ENCODE measurements at places on chromosomes 7 and 10.

DNA sequence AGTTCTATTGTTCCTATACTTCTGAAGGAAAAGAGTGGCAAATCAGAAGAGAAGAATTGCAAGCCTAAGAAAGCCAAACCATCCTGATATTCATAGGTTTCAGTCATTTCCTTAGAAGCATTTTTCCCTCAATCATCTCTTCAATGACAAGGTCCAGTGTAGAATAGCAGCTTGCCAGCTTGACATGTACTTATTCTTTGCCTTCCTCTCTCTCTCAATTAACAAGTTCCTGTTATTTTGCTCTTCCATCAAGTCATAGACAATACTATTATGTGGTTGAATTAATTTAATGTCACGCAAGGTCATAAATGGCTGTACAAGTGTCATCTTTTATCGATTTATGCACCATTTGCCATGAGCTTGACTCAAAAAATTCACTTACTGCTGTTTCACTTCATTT lies 216.3 kb upstream of the MBL2 start:
- DNase-seq: no peak

GRCh38 chr10:133237588-133238465 lies at the start of gene VENTX:
Gene VENTX (plus strand): TSS chr10:133237855. CDS start chr10:133237915, 60 bp downstream.
- no peak for DNase-seq

DNA sequence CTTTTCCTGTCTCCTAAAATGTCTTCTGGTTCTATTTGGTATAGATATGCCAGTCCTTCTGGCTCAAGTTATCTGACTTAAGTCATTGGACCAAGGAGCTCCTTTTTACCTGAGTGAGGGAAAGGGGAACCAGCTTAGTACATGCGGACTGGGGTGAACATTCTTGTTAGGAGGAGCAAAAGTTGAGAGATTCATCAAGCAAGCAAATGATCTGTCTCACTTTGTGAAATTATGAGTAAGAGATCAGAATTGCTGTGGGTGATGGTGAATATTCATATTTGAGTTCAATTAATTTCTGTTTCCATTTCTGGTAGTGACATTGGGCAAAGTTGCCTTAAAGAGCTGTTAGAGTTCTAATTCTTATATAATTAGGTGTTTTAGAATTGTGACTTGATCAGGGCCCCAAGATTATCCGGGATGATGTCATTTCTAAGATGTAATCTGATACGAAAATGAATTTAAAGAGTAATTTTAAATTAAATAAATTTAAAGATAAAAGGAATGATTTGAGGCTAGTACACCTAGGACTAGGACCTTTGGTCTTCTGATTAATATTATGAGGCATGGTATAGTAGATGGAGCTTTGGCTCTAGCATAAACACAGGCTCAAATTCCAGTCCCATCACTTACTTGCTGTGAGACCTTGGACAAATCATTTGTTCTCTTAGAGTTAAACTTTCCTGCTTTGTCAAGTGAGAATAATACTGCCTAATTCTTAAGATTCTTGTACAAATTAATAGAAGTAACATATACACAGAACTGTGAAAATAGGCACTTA lies 60.4 kb upstream of the STRIP2 start:
- DNase-seq: no peak

GRCh38 chr7:8117195-8117594 lies 144.8 kb downstream of the ICA1 start:
- no peak for DNase-seq

GRCh38 chr10:124707551-124707950 lies 36.6 kb downstream of the FAM53B start:
- DNase-seq: no peak

- no peak for DNase-seq
Observed at GRCh38 chr7:21128062-21128817, 299.6 kb upstream of the SP4 start.

DNA sequence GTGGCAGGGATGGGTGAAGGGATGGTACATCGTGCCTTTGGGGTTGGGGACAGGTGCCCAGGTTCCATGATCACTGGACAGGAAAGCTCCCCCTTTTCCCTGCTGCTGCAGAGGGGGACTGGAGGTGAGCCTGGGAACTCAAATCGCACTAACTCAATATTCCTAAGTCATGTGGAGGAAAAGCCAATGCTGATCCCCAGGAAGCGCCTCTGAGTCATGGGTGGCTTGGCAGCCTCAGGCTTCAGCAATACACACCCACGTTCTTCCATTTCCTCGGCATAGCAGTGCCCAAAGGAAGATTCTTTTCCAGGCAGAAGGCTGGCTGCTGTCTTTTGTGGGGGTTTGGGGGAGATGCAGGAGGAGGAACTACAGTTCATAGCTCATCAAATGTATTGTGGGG lies 165.8 kb downstream of the CCDC3 start:
- no peak for DNase-seq

- DNase-seq: no peak
Observed at GRCh38 chr10:56881218-56881617, 520.2 kb upstream of the ZWINT start.

GRCh38 chr7:73903321-73904218 lies 42.6 kb downstream of the TMEM270 start:
- DNase-seq: no peak

DNA sequence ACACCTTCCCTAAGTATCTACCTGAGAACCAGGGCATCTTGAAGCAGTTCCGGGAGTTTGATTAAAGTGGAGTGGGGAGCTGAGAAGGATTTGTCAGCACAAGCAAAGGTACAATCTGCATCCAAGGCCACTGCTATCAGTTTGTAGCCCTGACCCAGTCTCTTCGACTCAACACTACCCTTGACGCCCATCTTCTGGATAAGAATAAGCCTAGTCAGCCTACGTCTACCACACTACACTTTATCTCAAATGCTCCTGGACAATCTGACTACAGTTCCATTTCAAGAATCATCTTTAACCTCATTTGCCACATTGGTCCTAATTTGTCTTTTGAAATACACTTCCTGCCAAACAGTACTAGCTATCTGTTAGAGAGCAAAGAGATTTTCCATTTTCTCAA lies 134.1 kb upstream of the C1GALT1 start:
- DNase-seq: no peak

DNA sequence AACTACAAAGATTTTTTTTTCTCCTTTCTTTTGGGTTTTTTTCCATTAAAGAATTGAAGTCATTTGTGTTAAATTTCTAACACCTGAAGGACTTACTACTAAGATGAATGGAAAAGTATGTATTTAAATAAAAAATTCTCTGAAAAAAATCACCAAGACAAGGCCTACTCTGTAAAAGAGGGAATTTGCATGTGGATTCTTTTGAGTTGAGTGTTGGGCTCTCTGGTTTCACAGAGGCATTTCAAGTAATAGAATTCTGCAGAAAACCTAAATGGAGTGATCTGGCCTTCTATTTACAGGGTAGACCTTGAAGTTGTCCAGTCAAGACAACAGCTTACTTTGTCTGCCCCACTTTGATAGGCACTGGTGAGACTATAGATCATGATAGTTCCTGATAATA lies 4.1 kb downstream of the LRRC17 start:
- DNase-seq: no peak

DNA sequence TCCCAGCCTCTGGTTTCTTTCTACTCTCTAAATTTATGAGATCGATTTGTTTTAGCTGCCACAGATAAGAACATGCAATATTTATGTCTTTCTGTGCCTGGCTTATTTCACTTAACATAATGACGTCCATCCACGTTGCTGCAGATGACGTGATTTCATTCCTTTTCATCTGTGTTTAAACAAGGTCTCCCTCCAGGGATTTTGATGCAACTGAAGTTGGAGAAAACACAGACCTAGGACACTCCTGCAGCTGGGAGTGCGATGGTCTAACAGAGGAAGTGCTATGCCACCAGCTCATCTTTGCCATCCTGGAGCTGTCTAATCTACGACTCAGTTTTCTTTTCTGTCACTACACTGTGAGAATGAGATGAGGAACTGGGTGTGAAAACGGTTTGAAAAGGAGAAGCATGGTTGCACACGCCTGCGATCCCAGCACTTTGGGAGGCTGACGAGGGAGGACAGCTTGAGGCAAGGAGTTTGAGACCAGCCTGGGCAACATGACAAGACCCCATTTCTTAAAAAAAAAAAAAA lies 1.5 kb upstream of the KCTD7 start:
- DNase-seq: no peak

DNA sequence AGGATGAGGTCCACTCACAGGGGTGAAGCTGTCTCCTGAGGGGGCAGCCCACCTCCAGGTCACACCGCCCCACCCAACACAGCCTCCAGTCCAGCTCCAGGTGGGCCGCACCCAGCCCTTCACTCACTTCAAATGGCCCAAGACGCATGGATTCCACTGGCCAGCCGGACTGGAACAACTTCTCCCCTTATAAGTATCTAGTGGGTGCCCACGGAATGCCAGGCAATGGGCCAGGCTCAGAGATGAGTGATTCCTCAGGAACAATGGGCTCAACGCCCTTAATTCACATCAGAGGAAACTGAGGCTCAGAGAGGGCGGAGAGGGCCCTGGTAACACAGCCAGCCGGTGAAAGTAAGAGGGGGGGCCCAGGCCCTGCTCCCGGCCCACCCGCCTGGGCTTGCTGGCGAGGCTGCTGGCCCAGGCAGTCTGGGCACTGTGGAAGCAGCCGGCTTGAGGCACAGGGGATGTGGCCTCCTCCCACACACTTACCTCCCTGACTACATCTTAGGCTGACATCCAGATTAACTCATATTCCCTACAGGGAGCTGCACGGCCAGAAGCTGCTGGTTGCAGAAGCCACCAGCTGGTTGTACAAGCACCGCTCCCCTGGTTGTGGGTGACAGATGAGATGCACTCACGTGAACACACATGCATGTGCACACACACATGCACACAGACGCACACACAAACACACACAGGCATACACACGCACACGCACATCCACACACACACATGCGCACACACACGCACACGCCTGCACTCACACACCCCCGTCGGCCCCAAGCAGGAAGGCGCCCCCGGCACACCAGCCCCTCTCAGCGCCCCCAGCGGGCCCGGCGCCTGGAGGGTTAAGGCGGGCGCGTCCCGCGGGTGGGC lies 1.0 kb upstream of the FAM20C start:
- DNase-seq: no peak

GRCh38 chr10:99906470-99906869 lies 103.3 kb downstream of the DNMBP start:
- DNase-seq: no peak

Measured in T-helper 22 cell (primary cell).